Stimulated activated CD4-positive, alpha-beta T cell treated with anti-CD3 and anti-CD28 coated beads, TNF-alpha, amount 100 ng/mL, for 4 hours (primary cell): ENCODE measurements at places on chromosomes 12 and 14.

DNA sequence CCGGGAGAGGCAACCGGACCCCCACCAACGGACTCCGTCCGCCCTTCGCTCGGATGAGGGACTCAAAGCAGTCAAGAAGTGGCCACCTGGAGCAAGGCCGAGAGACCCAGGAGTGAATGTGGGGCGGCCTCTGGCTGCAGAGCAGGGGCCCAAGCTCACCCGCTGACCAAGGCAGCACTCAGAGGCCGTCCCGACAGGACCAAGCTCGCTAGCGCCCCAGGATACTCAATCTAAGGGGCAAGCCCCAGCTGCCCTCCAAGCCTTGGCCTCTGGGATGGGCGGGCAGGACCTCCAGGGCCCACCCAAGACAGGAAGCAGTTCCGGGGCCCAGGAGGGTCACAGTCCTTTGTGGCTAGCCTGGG, 936 bp downstream of the AKT1 start:
- no peak for DNase-seq

DNA sequence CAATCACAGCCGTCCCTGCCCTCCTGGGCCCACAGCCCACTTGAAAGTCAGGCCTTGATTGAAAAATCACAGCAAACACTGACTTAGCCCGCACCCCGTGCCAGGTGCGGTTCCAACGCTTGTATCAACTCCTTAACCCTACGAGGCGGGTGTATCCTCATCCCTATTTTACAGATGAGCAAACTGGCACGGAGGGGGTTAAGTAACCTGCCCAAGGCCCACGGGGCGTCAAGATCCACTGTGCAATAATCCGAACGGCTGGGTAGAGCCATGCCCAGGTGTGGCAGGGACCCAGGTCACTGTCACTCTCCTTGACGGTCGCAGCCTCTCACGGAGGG, 583 bp downstream of the DNAH10 start:
- DNase-seq = no peak

- DNase-seq = no peak
Observed at GRCh38 chr14:106380740-106381139, 854.4 kb downstream of the TMEM121 start.

GRCh38 chr12:90485560-90485959, 469.4 kb downstream of the CCER1 start:
- DNase-seq = no peak

DNA sequence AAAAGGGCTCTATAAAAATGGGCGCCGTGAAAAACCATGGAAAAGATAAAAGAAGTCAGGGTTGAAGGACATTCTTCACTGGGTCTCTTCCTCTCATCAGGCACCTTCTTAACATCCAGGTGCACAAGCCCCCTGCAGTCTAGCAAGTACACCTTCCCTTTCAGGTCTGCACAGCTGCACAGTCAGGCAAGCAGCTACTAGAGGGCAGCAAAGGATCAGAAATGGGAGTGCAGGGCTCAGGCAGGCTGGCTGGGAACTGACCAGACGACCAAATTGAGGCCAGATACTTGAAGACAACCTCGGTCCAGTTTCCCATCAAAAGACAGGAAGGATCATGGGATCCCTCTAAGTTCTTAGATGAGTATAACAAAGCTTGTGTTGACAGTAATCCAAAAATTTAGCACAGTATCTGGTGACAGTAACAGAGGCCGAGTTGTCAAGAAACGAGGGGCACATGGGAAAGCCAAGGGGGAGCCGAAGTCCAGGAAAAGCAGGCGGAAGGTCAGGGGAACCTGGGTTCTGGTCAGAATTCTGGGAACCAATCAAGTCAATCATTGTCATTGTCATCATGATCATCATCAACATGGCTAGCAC, 10.1 kb upstream of the GRIP1 start:
- DNase-seq = no peak

DNA sequence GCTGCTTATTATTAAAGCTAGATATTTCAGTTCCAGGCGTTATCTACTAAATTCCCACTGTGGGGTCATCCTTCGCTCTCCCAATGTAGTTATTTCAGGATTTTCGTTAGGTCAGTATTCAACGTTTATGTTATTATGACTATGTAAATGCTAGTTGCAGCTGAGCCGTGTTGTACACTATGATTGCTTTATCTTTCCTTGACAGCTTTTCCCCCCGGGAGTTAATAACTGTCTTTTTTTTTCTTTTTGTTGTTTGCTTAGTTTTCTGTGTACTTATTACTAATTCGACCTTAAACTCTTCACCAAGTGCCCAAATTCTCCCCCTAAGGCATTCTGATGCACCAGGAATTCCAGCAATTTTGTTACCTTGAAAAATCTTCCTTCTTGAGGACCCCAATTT, 48.5 kb downstream of the SUDS3 start:
- no peak for DNase-seq

DNA sequence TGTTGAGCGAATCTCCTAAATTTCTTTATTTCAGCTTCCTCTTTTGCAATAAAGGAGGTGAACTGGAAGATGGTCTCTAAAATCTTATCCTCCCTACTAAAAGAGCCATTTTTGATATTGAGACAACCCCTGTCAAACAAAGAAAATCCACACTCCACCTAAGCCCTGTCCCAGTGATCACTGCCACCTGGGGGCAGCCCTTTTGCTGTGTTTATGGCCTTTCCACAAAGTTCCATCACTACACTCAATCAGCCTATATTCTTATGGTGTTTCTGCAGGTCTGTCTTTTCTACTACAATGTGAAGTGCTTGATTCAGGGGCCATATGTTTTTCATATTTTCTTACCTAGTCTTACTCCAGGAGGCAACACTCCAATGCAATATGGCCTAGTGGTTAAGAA, 163.7 kb downstream of the BMP4 start:
- no peak for DNase-seq

DNA sequence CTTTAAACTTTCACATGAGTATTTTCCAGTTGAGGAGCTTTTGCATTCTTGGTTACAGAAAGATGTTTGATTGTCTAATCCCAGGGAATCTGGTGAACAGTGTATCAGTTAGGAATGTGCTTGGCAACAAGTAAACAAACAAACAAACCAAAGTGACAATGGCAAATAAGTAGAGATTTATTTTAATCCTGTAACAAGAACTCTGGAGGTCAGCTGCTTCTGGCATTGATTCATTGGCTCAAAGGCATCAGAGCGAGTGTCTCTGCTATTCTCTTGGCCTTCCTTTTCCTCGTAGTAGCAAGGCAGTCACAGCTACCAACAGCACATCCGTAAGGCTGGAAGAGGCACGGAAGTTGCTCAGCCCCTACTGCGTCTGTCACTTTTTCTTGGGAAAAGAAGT, 37.2 kb downstream of the CRADD start:
- DNase-seq = no peak

GRCh38 chr12:92041742-92042141, 103.9 kb downstream of the BTG1 start:
- DNase-seq = no peak

- DNase-seq = no peak
Observed at GRCh38 chr14:97233319-97233985, 436.3 kb downstream of the VRK1 start.

GRCh38 chr12:5163661-5164060, 120.0 kb downstream of the KCNA5 start:
- DNase-seq = no peak

DNA sequence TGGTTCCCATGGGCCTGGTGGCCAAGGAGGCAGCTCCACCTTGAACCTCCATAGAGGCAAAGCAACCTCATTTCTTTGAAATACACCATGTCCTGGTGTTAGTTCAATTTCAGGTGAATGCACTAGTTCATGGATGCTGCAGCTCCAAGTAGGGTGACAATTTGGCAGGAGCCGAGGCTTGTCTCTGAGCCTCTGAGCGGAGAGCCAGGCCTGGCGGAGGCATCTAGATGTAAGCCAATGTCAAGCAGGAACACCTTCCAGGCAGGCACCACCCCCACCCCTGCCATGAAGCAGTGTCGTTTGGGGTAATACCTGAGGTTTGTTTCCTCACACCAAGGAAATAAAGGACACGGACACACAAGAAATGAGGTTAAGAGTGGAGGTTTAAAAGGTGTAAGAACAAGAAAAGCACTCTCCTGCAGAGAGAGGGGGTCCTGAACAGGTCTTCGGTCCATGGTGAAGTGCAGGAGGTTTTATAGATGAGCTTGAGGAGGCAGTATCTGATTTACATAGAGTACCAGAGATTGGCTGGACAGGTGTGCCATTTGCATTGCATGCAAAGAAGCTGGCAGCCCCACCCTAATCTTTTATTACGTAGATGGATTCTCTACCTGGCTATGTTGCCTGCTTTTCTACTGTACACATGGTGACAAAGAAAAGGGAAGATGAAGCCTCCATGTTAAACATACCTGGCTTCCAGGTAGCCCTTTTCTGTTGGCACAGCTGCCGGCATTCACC, 60.3 kb downstream of the RIN3 start:
- DNase-seq = no peak

GRCh38 chr14:71121001-71121400, 213.7 kb downstream of the PCNX1 start:
- no peak for DNase-seq

GRCh38 chr12:42695490-42695995, 106.0 kb upstream of the PRICKLE1 start:
- no peak for DNase-seq

DNA sequence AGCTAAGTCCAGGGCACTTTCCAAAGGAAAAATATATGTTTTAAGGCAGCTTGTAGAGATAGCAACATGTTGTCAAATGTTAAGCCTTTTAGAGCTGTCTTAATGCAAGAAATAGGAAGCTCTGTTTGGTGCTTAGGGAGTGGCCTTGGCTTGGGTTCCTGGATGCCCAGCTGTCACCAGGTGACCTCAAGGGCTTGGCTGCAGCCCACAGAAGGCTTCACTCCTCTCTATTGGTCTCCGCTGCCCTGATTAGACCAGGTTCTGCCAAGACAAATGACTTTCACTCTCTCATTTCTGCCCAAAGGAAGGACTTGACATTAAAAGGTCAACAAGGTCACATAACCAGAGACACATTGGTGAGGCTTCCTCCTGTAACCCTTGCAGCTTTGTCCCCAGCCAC, 76.8 kb downstream of the WSCD2 start:
- no peak for DNase-seq

GRCh38 chr12:57160040-57160439, 12.6 kb upstream of the LRP1-AS start:
- no peak for DNase-seq

DNA sequence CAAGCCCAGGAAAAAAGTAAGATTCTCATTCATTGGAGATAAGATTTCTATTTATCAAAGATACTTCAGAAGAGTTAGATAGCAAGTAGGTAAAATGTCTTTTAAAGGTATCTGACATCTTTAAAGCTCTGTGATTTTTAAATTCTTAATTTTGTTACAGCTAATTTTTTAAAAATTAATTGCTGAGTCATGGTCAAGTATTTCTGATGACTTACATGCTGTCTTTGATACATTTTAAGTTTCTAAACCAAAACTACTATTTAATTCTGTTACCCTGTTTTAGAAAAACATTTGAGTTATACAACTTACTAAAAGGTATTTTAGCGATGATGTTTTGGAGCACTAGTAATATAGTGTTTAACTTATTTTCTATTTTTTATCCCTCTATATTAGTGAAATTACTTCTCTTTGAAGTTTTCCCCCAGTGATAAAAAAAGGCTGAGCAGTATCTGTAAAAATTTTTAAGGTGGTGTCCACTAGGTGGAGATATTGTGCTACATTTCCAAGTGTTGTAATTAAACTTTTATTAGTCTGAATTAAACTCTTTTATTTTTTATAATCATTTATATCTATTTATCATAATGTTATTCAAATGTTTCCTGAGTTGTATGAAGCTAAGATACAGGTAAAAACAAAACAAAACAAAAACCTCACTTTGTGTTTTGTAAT, 11.5 kb downstream of the ALG10 start:
- no peak for DNase-seq

- DNase-seq = no peak
Observed at GRCh38 chr12:88703790-88704189, 123.5 kb upstream of the KITLG start.

DNA sequence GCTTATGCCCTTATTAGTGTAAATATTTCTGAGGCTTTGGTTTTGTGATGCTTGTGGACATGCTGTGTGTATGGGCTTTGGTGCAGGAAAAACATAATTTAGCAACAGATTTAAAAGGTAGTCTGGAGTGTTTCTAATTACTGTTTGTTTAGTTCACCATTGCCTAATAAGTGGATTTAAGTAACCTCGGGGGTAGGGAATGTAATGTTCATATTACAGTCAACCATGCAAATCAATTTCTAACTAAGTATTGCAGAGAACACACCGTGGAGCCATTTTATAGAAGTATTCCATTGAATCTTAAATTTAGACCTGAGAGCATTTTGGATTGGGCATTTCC, 53.5 kb downstream of the ANO6 start:
- DNase-seq = no peak

DNA sequence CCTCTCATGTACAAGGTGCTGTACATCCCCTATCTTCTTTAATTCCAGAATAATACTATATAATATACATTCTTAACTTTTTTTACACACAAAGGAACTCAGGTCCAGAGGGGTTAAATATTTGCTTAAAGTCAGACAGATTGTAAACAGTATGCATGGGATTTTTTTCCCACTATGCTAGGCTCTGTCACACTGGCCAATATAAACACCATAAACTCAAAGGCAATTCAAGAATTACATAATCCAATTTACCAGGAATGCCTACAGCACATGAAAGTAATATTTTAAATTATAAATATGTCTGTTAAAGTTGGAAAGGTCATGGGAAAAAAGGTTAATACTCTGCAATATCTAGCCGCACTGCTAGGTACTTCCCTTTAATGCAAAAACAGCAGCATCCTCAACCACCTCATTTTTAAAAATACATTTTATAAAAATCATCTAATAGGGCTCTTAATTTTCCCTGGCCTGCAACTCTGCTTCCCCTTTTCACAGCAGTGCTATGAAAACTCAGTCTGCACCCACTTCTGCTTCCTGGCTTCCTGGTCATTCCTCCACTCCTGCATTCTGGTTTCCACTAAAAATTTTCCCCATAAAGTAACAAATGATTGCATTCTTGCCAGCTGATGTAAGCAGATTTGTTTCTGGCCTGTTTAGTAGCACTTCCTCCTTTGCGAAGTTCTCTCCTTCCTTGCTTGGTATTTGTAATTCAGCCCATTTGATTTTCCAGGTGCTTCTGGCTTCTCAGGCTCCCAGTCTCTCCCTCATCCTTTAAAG, 128.1 kb downstream of the ITPR2 start:
- no peak for DNase-seq

DNA sequence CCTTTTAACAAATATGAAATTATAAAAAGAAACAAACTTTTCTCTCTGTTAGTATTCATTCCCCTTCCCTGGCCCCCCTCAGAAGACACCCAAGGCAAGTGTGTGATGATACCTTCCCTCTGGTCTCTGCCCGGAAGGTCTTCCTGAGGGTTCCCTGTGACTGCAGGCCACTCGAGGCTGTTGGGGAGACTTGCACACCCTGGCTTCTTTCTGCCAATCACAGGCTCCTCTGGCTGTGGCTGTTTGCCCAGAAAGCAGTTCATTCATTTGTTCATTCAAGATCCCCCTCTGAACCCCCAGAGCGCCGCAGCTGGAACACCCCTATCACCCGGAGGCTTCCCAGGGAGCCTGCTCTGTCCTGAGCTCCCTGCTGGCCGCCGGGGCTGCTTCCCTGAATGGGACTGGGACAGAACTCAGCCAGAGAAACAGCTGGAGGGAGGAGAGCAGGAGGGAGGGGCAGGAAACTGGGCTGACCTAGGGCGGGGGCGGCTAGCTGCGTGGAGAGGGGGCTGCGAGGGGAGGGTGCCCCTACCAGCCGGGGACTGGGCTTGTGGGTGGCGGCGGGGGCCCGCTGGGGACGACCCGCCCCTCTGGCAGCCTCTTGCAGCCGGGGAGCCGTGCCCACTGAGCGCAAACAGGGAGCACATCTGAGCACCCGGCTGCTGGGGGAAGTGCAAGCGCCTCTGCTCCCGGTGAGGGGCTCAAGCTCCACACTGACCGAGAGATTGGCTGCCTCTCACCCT, at the start of gene CMKLR1:
Gene CMKLR1, minus strand, starts transcription at position 397 of the 743 bp plus-strand sequence. CDS start 45,720 bp downstream, outside the sequence.
- no peak for DNase-seq

GRCh38 chr14:37247791-37248461, 50.2 kb downstream of the MIPOL1 start:
- DNase-seq = no peak
